ENCODE measurements at places on chromosomes 16 and 17.
A peak's percentile ranks its signal among the peaks of the same experiment; 100 is the strongest.

DNA sequence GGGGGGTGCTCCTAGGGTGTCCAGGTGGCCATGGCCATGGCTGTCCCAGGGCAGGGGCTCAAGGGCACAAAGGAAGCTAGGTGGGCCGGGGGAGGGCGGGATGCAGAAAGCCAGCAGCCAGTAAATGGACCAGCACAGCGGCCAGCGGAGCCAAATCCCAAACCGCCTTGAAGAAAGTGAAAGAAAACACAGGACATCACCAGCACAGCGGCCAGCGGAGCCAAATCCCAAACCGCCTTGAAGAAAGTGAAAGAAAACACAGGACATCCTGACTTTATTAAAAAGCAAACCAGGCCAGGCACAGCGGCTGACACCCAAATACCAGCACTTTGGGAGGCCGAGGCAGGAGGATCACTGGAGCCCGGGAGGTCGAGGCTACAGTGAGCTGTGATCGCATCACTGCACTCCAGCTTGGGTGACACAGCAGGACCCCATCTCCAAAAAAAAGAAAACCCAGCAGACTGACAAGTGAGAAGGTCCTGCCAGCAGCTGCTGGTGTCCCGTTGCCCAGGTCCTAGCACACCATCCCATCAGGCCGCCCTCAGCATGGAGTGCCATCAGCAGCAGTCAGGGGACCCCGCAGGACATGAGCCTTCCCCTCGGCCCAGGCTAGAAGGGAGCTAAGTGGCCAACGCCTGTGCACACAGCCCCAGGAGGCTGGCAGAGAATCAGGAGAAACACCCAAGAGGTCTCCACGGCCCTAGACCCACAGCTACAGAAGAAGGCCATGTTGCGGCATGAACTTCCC is 17.0 kb downstream of the SLC38A10 start:
- DNase-seq, result no peak

- no peak for DNase-seq
Observed at GRCh38 chr17:3951420-3951819, 12.8 kb downstream of the ATP2A3 start.

DNA sequence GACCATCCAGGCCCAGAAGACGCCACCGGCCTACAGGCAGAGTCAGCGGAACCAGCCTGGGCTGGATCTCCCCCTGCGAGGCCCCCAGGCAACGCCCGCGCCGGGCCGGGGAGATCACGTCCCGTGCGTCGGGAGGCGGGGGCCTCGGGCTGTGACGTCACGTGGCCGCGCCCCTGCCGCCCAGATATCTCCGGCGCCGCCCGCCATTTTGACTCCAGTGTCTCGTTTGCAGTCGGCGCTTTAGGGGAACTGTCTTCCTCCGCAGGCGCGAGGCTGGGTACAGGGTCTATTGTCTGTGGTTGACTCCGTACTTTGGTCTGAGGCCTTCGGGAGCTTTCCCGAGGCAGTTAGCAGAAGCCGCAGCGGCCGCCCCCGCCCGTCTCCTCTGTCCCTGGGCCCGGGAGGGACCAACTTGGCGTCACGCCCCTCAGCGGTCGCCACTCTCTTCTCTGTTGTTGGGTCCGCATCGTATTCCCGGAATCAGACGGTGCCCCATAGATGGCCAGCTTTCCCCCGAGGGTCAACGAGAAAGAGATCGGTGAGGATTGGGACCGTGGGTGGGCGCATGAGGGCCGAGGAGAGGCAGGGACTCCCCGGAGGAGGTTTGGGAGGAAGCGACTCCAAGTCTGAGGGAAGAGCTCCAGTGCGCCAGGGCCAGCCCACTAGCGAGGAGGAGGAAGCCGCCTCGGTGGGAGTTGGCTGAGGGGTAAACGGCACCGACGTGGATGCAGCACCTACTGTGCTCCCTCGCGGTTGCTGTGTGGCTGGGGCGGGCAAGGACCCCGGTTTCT is at the start of gene WSB1:
TSS of gene WSB1 (plus strand) at position 217 of the 791 bp plus-strand sequence. CDS start at position 499, 282 bp downstream.
- peak; percentile 80 for DNase-seq

DNA sequence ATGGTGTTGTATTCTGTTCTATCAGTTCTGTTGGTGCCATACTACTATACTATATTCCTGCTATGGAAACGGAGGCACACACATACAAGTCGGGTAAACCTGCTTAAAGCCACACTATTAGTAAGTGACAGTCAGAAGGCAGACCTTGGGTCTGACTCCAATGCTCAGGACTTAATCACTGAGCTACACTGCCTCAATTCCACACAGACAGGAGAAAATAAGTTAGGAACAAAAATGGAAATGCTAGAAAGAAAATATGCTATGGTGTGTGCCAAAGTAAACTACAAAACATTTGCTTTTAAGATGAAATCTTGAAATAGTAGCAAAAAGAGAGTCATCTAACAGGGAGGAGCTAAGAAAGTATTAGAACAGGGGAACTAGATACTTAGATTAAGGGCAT is 48.1 kb downstream of the MYO1D start:
- no peak for DNase-seq

DNA sequence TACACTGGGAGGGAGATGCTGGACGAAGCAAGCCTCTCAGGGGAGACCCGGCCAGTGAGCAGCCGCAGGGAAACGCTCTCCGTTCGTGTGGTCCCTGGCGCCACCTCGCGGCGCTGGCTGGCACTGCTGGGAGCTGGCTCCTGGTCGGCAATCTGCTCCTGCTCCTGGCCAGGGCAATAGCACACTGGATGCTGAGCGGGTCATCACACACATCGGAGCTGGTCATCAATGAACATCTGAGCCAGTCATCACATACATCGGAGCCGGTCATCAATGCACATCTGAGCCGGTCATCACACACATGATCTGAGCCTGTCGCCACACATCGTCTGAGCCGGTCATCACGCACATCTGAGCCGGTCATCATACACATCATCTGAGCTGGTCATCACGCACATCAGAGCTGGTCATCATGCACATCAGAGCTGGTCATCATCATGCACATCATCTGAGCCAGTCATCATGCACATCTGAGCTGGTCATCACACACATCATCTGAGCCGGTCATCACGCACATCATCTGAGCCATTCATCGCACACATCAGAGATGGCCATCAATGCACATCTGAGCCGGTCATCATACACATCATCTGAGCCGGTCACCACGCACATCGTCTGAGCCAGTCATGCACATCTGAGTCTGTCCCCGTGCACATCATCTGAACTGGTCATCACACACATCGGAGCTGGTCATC is 217.3 kb downstream of the RBFOX3 start:
- DNase-seq, result peak; percentile 57

DNA sequence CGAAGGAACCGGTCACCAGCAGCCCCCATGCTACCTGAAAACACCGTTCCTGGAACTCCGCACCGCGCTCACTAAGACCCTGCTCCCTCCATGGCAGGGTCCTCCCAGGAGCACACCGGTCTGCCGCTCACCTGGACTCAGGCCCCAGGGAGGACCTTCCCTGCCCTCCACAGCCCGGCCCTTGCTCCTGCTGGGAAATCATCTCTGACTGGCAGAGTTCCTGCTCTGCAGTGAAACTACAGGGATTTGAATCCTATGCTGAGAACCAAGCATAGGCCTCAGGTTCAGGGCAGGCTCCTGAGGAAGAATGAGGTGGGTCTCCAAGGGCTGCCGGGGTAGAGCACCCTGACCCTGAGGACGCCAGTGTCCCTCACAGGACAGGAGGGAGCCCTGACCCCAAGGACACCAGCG is 88.5 kb downstream of the KCNJ12 start:
- no peak for DNase-seq

GRCh38 chr16:24980077-24980793 is 34.9 kb downstream of the ARHGAP17 start:
- no peak for DNase-seq

- no peak for DNase-seq
Observed at GRCh38 chr17:45288825-45289224, 26.9 kb upstream of the SPATA32 start.
